ENCODE measurements at places on chromosomes 6 and 20. TPM values are rescaled to one million over a fixed set of nuclear protein-coding genes. Genes with fewer than 3 reads are reported as not detected.

MDFI gene
- polyA plus RNA-seq: 122 TPM

LST1 gene
- polyA plus RNA-seq: 5.4 TPM

BEND3 gene
- 6.2 TPM for polyA plus RNA-seq

RNF114 gene
- 65.0 TPM for polyA plus RNA-seq

TREM1 gene
- 0.61 TPM for polyA plus RNA-seq

MLN gene
- not detected for polyA plus RNA-seq

KIF13A gene
- polyA plus RNA-seq: 54.7 TPM

PRPH2 gene
- polyA plus RNA-seq: 5.0 TPM

HLA-DQB2 gene
- polyA plus RNA-seq: 1.1 TPM

AIF1 gene
- 25.9 TPM for polyA plus RNA-seq
